Retina (tissue), 1 donor: ENCODE measurements at places on chromosomes 4 and X.
A peak's percentile ranks its signal among the peaks of the same experiment; 100 is the strongest.

DNA sequence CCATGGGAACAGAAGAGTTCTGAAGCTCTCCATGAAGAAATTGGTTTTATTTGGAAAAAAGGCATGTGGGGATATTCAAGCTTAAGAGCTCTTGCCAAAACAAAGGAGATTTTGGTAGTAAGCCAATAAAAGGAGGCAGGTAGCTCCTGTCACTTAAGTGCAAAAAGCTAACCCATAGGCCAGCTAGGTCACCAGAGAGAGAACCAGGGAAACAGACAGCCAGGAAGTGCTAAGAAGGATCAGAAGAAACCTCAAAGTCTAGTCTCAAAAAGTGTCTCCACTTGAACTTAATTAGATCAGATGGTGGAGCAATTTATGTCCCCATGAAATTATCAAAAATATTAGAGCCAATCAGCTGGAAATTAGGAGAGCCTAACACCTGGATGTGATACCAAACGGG lies 49.2 kb downstream of the CD40LG start:
- DNase-seq: no peak

GRCh38 chr4:98516441-98517217 lies 141.8 kb downstream of the TSPAN5 start:
- no peak for DNase-seq

DNA sequence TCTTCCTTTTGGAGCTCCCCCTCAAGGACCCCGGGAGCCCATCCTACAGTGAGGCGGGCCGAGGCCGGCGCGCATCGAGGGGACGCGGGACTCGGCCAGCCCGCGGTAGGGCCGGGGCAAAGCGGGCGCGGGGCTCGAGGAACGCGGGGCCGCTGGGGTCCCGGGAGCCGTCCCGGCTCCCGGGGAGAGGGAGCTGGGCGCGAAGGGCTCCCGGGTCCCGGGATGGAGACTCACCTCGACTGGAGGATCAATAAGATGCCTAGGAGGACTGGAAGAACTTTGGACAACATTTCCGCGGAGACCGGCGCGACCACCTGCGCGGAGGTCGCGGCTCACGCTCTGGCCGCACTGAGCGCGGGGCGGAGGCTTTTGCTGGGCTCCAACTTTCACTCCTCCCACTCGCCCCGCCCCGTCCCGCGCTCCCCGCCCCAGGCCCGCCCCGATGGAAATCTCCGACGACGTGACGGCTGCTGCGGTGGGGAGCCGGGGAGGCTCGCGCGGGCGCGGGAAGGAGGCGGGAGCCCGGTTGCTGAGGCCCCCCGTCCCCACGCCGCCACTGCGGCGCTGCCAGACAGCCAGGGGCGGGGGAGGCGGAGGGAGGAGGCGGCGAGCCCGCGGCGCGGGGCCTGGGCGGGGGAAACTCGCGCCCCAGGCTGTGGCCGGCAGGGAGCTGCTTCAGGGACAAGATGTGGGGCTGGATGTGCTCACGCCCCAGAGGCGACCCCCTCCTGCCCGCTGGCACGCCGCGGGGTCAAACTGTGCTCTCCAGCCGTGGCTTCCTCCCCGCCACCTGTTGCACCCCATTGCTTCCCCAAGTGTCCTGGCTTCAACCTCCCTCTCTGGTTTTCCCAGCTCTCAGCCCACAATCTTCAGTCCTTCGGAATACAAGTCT lies at the start of gene GABRE:
TSS of gene GABRE (minus strand) at position 341 of the 892 bp plus-strand sequence. CDS start at position 290, 51 bp downstream.
- peak; percentile 60 for DNase-seq

- no peak for DNase-seq
Observed at GRCh38 chr4:7334521-7335275, 100.0 kb downstream of the PSAPL1 start.

- DNase-seq: no peak
Observed at GRCh38 chr4:6785572-6785925, 3.0 kb downstream of the KIAA0232 start.

DNA sequence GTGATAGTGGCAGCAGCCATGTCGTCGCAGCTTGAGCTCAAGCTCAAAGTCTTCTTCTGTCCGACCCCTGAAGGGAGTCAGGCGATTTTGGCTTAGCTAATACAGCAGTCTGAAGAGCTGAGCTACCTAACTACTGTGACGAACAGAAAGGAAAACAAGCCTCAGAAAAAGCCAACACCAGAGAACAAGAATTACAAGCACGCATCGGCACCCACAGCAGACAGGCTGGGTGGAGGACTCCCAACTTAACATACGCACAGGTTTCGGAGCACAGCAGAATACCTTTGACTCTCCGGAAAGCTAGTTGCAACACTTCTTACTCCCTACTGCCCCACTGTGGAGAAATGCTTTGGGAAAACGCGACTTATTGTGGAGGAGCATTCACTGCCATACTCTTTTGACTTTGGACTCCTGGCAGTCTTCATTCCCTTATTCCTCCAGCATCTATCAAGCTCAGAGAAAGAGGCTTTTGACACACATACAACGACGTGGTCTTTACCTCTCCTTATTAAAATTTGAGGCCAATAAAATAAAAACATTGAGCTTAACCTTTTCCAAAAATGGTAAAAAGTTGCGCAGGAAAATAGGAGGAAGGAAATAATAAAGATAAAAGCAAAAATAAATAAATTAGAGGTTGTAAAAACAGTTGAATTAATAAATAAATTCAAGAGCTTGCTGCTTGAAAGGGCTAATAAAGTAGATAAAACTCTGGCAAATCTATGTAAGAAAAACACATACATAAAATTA lies 41.3 kb upstream of the GPC3 start:
- DNase-seq: peak; percentile 49
